Activated naive CD4-positive, alpha-beta T cell (primary cell): ENCODE measurements at places on chromosomes 2 and 18.

- no peak for DNase-seq
Observed at GRCh38 chr2:210112871-210113270, 58.3 kb downstream of the KANSL1L start.

GRCh38 chr2:39923455-39923854, 144.4 kb upstream of the THUMPD2 start:
- DNase-seq, result no peak

DNA sequence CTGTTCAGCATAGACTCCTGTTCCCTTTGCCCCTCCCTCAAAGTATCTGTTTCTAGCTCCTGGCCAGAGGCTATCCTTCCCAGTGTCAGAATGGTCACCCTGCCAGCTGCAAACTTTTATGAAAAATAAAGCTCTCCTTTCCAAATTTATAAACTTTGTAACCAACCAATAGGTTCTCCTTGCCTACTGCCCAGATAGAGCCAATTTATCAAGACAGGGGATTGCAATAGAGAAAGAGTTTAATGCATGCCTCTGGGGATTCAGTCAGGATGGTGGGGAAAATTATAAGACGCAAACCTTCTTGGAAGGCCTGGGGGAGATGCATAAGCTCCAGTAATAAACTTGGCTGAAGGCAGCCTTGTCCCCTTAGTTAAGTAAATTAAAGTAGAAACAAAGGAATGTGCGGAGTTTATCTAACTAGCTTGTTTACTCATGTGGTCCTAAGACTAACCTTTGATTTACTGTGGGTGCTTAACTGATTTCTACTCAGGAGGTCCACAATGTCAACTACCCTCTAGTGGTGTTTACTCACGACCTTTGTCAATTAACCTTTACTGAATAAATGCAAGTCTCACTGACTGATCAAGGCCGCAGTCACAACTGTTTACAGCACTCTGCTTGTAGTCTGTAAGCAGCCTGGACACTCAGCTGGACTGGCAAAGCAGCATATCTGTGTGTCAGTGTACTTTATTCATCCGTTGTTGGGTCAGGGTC, 42.9 kb upstream of the PDK1 start:
- DNase-seq, result no peak

- no peak for DNase-seq
Observed at GRCh38 chr2:172308253-172308935, 119.0 kb upstream of the ITGA6 start.

DNA sequence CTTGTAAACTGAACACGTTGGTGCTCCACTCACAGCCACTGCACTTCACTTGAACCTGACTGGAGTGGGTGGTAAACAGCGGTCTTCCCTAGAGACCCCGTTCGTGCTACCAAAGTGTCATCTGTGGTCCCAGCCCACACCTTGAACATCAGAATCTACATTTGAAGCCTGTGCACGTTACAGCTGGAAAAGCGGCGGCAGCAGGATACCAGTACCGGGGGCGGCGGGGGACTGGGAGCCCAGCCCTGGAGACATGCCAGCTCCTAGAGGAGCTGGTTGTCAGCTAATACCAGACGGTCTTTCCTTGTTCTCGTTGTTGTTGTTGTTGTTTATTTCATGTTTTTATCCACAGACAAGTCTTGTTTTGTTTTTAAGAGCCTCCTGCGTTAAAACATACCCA, 156.7 kb downstream of the WDSUB1 start:
- no peak for DNase-seq
